Fibroblast of mammary gland (primary cell): ENCODE measurements at places on chromosomes 7 and 10.

- DNase-seq, result peak; percentile 35
Observed at GRCh38 chr10:47374611-47375536, 9.2 kb downstream of the ZNF488 start.

- no peak for DNase-seq
Observed at GRCh38 chr10:48187713-48188485, 86.6 kb downstream of the FRMPD2 start.

DNA sequence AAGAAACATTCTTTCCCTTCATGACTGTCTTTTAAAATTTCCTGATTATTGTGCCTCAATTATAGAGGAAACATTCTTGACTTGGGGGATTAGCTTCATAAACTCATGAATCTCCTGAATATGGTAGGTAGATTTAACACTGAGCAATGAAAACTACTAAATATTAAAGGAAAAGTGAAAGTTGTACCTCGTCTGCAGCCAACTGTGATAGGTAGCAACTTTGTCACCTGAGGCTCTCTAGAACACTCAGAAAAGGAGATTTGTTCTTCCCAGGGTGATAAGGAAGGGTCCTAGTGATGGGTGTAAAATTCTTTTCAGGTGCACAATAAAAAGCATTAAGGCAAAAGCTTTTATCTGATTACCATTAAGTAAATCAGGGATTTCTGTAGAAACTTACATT is 78.1 kb downstream of the AHR start:
- no peak for DNase-seq

- no peak for DNase-seq
Observed at GRCh38 chr7:106462914-106463482, 178.2 kb upstream of the NAMPT start.

GRCh38 chr7:96287559-96287958 is 34.3 kb downstream of the SLC25A13 start:
- DNase-seq, result no peak
